ENCODE measurements at places on chromosomes 5 and 9. TPM values are rescaled to one million over a fixed set of nuclear protein-coding genes. Genes with fewer than 3 reads are reported as not detected.

NAIP gene
- 4.0 TPM for total RNA-seq

FABP6 gene
- not detected for total RNA-seq

TUBB4B gene
- total RNA-seq = 121 TPM

SMIM33 gene
- not detected for total RNA-seq

SAXO1 gene
- total RNA-seq = not detected

GNA14 gene
- total RNA-seq = not detected

HSPA4 gene
- 112 TPM for total RNA-seq

DNA sequence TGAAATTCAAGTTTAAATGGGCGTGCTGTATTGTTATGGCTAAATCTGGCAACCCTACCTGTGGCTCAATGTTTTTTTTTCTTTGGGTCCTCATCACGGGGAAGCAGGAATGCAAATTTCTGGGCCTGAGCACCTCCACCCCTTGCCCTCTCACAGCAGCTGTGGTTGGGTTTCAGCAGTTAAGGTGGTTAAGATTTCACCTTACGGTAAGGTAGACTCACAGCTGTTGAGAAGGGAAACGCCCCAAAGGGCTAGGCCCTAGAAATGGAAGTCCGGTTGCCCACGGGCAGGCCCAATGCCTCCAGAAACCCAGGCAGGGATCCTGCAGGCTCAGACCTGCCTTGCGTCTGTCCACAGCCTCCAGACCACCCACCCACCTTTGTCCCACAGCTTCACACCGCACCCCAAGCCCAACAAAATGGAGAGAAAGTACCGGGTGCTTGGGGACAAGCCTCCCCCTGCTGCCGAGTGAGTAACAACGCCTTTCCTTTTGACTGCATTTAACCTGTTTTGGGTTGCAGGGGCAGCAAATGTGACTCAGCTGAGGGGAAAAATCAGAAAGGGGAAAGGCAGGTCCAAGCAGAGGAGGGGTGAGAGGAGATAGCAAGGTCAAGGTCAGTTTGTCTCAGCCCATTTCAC is 48.1 kb upstream of the TDRD7 start:
- no peak for DNase-seq

DNA sequence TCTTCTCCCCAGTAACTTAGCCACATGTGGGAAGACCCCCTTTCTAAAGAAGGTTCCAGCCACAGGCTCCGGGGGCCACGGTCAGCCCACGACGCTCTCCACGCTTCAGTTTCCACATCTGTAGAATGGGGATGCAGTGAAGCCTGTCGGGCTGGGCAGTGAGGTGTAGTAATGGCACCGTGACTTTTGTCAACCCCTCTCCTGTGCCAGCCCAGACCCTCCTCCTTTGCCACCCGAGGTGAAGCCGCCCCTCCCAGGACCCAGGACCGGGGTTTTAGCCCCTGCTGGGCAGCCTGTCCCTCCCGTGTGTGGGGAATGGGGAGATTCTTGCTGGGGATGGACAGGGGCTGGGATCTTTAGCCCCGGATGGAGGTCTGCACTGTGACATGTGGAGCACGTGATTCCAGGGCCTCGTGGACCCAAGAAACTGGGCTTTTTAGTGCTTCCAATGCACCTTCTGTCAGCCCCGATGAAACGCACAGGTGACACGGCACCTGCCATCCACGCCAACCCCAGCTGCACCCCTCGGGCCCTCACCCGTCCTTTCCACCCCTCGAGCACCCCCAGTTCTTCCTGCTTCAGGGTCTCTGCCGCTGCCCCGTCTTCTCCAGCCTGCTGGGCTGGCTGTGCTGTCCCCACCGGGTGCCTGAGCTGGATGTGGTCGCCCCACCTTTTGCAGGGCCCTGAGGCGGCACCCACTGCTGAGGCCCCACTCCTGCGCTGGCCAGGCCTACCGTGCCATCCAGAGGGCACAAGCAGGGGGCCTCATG is 13.4 kb upstream of the RNU6ATAC start:
- DNase-seq = peak; percentile 89

GRCh38 chr9:112711050-112711689 is 6.7 kb downstream of the INIP start:
- no peak for DNase-seq

DNA sequence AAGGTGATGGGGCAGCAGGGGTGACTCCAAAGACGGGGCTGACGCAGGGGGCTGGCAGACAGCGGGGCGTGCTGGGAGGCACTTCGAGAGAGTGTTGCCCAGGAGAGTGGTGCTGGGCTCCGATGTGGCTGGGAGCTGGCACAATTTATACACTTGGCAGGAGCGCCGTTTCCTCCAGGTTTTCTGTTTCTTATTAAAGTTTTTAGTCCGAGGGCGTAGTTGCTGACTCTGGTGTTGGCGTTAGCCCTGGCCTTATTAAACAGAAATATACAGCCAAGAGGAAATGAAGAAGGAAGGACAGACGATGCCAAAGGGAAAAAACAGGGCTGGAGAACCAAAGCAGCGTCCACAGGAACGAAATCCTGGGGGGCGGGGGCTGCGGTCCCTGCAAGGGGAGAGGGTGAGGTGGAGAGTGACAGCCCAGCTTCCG is 139.6 kb upstream of the PHYKPL start:
- DNase-seq = peak; percentile 27

DNA sequence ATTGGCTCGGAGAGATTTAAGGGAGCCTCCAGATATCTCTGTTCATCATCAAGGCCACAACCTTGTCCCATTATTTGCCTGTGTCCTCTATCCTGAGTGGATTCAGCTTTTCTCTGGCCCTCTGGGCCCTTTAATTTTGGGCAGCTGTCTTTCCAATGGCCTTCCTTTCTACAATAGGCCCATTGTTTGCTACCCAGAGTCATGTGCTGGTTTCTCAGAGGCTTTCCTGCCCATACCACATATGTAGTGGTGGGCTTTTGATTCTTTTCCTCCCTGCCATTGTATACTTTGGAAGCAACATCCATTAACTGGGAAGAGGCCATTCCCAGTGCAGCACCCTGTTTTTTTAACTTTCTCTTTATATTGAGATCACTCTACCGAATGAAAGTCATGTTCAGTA is 233.9 kb upstream of the SGCD start:
- no peak for DNase-seq

- DNase-seq = no peak
Observed at GRCh38 chr5:135242021-135242865, 156.8 kb downstream of the MACROH2A1 start.

GRCh38 chr5:142906863-142907671 is 136.9 kb downstream of the ARHGAP26 start:
- no peak for DNase-seq

DNA sequence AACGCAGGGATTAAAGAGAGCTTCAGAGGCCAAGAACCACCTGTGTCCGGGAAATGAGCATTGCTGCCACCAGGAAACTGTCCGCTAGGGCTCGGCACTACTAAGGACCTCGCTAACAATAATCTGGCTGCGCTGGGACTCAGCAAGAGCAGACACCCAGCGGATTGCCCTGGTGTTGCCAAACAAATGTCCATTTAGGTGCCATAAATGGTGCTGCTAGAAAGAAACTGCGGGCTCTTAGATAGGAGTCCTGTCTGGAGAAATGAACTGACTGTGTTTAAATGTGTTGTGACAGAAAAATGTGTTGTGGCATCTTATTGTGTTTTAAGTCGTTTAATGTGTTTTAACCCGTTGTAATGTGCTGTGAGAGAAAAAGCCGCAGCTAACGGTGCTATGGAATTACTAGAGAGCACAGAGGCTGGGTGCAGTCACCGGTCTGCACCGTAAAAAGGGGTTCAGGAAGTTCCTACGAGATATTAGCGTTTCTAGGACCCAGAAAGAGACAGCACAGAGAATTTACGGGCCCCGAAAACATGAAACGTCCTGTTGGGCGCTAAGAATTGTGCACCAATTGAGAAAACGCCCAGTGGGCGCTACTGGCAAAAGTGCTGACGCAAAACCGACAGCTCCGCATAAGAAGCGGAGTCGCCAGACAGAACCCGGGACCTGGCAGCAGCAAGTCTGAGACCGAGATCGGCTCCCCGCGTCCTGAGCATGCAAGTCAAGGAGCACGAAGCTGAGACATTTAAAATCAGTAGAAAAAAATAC is 90.6 kb downstream of the ANXA2R start:
- no peak for DNase-seq

DNA sequence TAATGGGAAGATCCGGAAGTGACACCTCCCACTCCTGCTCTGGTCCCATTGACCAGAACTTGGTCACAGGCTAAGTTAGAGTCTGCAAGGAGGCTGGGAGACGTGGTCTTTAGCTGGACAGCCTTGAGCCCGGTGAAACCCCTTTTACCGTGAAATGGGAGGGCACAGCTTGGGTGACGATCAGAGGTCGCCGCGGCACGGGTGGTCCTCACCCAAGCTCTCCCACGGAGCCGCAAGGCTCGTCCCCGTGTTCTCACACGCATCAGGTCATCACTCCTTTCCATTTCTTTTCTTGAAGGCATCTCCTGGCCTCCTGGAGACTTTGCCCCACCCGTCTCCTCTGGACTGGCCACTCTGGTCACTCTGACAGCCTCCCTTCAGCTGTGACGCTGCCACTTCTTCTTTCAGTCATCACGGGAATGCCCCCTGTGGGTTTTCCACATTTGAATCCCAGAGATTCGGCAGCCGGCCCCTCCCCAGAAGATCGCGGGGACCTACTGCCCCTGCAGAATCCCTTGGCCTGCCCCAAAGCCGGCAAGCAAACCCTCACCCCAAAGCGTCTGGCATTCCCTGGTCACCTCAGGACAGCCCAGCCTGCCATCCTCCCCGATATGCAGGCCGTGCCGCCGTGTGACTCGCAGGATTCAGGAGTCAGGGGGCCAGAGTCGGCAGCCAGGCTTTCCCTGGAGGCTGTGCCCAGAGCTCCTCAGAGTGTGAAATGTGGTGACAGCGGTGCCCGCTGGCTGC is 18.9 kb upstream of the EGFL7 start:
- DNase-seq = no peak

- no peak for DNase-seq
Observed at GRCh38 chr5:167658889-167659288, 632.6 kb upstream of the WWC1 start.

DNA sequence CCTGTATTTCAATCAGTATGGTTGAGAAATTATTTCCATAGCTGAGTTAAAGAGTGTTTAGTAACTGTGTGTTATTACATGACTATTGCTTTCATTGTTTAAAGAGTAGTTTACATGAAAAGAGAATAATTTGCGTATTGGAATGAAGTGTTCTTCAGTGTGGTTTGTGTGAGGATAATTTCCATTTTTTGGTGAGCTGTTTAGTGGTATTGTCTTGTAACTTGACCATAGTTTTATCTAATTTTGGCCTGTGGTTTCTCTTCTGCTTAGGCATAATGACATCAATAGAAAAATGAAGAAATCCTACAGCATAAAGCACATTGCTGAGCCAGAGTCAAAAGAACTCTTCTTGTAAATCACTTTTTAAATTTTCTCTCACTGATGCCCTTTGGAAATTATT is 151.2 kb downstream of the SNCAIP start:
- no peak for DNase-seq

- no peak for DNase-seq
Observed at GRCh38 chr5:41503860-41504259, 6.5 kb downstream of the PLCXD3 start.

DNA sequence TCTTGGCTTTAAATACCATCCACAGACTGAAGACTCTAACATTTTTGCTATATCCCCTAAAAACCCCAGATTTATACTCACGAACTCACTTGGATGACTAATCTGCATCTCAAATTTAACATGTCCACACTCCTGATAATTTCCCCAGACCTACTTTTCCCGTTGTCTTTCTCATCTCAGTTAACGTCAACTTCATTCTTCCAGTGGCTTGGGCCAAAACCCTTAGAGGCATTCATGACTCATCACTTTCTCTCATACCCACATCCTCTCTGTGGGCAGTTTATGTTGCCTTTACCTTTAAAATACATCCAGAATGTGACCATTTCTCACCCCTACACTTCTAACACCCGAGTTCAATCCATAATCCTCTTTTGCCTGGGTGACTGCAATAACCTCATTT is 96.7 kb downstream of the EDIL3 start:
- no peak for DNase-seq

GRCh38 chr5:133936651-133937015 is 31.8 kb downstream of the C5orf15 start:
- DNase-seq = no peak

DNA sequence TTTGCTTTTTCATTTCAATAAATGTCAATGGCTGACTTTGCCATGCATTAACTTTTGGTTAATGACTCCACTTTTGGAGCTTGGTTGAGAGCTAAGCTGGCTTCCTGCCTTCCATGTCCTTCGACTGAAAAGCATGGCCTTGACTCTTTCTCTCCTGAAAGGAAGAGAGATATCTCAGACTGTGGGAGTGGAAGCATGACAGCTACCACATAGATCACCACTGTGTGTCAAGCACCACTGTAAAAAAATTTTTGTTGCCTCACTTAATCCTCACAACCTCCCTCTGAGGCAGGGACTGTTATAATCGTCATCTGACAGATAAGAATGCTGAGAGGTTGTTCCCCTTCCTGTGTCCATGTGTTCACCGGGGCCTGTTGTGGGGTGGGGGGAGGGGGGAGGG is 184.8 kb downstream of the RORB start:
- no peak for DNase-seq

DNA sequence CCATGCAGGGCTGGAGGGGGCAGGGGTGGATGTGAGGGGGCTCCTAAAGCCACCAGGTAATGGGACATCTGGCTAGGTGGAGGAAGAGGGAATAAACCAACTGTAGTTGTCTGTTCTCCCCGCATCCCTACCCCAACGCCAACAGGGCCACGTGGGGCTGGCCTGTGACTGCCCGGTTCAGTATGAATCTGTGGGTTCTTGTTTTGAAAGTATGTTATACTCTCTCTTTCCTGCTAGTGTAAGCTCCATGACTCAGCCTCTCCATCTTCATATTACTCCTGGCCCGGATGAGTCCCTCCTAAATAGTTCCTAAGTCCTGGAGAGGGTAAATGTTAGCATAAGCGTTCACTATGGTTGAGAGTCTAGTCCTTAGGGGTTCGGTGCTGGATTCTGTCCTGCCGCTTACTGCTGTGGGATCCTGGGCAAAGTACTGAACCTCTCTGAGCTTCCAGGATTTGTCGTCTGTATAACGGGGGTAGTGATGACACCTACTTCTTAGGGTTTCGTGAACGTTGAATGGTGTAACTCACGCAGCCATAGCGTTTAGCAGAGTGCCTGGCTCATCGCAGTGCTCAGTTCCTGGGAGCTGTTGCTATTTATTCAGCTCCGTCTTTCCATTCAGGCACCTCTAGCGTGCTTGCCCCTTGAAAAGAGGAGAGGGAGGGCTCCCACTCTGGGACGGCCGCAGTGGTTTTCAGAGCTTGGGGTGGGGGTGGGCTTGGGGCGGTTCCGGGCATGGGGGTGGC is 28.8 kb downstream of the LHX2 start:
- DNase-seq = no peak

- DNase-seq = no peak
Observed at GRCh38 chr9:107869111-107869510, 379.5 kb upstream of the KLF4 start.

GRCh38 chr5:171771856-171772255 is 13.8 kb upstream of the SMIM23 start:
- DNase-seq = no peak

DNA sequence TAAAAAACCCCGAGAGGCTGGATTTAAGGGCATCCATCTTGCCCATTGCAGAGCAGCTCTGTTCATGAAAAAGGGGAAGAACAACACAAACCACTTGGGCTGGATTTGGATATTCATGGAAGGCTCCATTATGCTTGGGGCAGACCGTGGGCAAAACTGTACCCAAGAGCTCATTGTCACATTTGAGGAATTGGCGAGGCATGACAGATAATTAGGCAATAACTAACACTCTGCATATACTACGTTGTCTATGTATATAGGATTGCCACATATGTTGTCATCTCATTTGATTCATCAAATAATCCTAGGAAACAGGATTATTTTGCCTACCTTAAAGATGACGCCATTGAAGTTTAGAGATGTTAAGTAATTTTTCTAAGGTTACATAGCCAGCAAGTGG is 255.4 kb downstream of the SMARCA2 start:
- DNase-seq = no peak

All from chondrocyte (in vitro differentiated cells).